ENCODE measurements at places on chromosomes 13 and 19.

DNA sequence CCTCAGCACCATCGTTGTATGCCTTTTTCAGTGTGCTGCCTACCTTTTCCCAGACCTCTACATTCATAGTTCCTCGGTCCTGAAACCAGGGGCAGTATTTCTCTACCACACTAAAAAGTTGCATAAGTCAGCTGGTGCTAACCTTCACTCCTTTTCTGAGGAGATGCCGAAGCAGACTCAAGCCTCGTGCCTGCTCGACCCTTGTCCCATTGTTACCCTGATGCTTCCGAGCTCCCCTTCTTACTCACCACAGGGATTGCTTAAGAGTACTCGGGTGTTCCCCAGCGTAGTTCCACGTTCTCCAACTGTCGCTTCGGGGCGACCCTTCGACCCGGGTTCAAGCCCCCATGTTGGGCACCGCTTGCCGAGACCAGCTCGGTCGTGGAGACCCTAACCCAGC, 19.0 kb upstream of the IL17D start:
- no peak for DNase-seq

- no peak for DNase-seq
Observed at GRCh38 chr19:15426485-15427349, 7.9 kb upstream of the AKAP8L start.

- no peak for DNase-seq
Observed at GRCh38 chr13:49985129-49985528, 11.7 kb upstream of the TRIM13 start.

- DNase-seq: no peak
Observed at GRCh38 chr13:100131863-100132574, 43.1 kb downstream of the PCCA start.

DNA sequence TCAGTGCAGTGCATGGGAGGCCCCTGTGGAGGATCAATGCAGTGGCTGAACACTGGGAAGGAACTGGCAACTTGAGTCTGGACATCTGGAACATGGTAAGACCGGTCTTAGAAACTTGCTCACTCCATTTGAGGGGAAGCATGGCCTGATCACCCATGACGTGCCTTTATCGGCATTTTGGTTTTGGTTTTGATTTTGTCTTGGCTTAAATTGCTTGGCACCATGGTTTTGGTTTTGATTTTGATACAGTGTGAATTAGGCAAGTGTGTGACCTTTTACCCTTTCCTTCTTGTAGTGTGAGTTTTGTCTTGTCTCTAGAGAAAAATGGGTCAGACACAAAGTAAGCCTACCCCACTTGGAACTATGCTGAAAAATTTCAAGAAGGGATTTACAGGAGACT, 77.3 kb downstream of the ZNF486 start:
- DNase-seq: peak; percentile 64
